Large intestine (tissue), 12 donors: ENCODE measurements at places on chromosomes 6 and 20.

- DNase-seq: no peak
Measured at GRCh38 chr20:40683894-40684268, 5.2 kb downstream of the MAFB start.

- DNase-seq: no peak
Measured at GRCh38 chr6:165515963-165516624, 146.9 kb downstream of the PDE10A start.

DNA sequence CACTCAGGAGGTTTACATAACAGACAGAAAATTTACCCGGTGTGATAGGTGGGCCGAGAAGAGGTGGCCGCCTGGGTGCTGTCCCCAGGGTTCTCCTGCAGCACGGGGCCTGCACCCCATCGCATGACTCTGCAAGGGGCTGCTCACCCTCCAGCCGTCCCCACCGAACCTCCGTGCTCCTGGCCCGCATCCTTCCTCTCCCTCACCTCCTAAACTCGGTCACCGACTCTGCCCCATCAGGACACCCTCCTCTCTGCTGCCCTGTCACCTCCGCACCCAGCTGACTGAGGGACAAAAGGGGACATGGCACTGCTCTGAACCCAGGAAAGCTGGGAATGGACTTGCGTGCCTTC, 147.6 kb downstream of the SYNDIG1 start:
- no peak for DNase-seq

- DNase-seq: peak; percentile 78
Measured at GRCh38 chr6:107437691-107438090, 21.7 kb downstream of the PDSS2 start.

- peak; percentile 79 for DNase-seq
Measured at GRCh38 chr6:109690373-109690736, 647 bp downstream of the AK9 start.

GRCh38 chr6:137764464-137764863, 102.6 kb upstream of the TNFAIP3 start:
- no peak for DNase-seq

DNA sequence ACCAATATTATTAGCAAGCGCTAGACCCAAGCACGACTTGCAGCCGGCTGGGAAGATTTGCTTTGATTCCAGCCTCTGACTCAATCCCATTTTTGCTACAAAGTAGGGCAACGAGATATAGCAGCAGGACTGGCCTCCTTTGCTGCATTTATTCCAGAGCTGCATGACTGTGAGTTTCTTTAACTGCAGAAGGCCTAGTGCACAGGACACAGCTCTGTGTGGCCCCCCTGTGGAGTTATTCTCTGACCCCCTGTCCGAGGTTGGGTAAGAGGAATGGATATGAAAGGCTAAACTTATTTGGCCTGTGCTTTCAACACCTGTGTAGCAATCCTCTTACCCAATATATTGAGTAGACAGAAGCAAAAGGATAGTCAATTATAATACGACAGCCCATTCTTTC, 133.3 kb upstream of the SPTLC3 start:
- no peak for DNase-seq

DNA sequence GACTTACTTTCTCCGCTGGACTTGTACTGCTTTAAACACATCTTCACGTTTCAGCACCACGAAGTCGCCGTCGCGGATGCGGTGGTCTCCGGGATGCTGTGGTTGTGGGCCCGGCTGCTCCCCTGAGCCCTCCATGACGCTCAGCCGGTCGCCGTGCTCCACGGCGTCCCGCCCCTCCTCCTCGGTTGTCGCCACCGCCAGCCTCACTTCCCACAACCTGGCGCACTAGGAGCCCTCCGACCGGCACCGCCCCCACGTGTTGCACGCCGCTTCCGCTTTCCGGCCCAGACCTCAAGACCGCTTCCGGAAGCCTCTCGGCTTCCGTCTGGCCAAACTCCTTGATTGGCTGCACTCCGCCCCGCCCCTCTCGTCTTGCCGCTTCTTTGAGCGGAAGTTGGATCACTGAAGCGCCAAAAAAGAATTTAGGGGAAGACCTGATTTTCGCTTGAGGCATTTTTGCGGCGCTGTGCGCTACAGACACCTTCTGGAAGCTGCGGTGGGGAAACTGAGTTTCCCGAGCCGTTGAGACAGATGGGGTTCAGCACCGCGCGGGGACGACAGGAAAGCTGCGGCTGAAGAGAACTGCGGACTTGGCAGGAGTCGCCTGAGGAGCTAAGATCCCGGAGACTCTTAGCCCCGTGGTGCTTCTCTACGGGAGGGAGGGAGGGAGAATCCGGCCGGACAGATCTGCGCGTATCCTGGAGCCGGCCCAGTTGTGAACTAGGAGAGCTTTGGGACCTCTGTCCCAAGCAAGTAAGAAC, at the start of the genes MCM8 and TRMT6:
TSS of gene MCM8 (plus strand) at position 382 of the 761 bp plus-strand sequence. CDS start 1,364 bp downstream, outside the sequence.
TSS of gene TRMT6 (minus strand) at position 263 of the 761 bp plus-strand sequence. CDS start at position 135, 128 bp downstream.
- DNase-seq: peak; percentile 96

DNA sequence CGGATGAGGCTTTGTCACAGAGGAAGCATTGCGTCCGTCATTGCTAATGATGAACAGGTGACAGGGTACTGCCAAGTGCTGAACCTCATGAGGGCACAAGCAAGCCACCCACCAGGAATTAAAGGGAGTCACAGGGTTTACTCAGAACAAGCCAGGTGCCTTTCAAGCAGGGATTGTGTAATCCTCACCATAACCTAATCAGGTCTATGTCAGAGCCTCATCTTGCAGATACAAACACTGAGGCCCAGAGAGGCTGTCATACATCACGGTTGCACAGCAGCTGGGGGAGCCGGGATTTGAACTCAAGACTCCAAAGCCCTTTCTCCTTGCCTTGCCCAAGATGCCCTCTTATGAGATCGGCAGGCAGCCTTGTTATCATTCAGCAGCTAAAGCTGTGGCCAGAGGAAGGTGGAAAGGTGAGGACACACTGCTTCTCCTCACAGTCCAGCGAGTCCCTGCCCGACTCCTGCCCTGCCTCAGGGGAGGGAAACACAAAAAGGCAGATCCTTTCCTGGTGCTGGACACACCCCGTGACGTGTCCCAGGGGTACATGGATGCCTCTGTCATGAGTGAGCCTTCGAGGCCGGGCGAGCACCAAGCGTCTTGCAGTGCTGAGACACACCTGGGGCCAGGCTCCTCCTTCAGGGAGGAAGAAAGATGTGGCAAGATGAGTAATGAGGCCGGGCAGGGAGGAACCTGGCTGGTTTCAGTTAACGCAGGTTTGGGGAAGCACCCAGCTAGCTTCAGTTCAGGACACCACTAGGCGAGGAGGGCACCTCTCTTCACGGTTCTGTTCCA, 214.9 kb downstream of the LY86 start:
- peak; percentile 24 for DNase-seq

GRCh38 chr20:1657556-1658334, at the start of gene SIRPG:
Gene SIRPG (minus strand): TSS chr20:1657779. CDS start chr20:1657714, 65 bp downstream.
- no peak for DNase-seq

GRCh38 chr6:139635401-139636130, 261.1 kb upstream of the CITED2 start:
- DNase-seq: no peak

GRCh38 chr6:3811191-3811590, 38.0 kb upstream of the FAM50B start:
- DNase-seq: no peak

- no peak for DNase-seq
Measured at GRCh38 chr6:112416866-112417265, 69.7 kb downstream of the RFPL4B start.

DNA sequence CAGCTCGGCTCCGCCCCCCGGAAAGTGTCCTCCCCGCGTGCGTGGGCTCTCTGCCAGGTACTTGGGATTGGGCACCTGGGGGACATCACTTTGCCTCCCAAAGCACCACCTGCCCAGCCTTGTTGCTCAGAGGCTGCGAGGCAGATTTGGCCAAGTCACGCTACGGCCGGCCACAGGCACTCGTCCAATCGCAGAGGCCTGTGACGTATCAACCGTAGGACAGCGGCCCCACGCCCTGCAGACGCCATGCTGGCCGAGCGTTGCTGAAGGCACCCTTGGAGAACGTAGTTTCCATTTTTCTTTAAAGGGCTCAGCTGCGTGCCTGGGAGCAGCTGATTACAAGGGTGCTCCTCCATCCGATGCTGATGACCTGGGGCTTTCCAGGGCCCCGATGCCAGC, 3.1 kb downstream of the NTSR1 start:
- no peak for DNase-seq

DNA sequence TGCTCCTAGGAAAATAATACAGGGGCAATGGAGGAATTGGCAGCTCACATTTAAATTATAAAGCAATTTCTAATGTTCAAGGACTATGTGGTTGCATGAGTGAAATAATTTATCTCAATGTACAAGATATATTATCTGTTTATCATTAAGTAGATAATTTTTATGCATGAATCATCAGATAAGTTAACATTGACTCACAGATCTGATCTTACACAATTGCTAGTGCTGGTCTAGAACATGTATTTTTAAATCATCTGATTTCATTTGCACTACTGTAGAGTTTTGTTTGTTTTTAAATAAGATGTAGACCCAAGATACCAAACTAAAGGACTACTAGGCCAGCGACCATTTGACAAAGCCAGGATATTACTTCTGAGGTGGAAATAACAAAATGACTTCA, 199.2 kb downstream of the BMP2 start:
- no peak for DNase-seq
